ENCODE measurements at places on chromosomes 5 and 9.

GRCh38 chr9:100281066-100281465 is 71.7 kb downstream of the TEX10 start:
- H3K27me3 ChIP-seq: no peaks in the 10 kb centered on the region
- H3K4me1 ChIP-seq: no peaks in the 10 kb centered on the region
- H3K36me3 ChIP-seq: peaks cover 25% of the 10 kb centered on the region
- DNase-seq: no peak
- no peak overlapping the region for H3K4me3 ChIP-seq

DNA sequence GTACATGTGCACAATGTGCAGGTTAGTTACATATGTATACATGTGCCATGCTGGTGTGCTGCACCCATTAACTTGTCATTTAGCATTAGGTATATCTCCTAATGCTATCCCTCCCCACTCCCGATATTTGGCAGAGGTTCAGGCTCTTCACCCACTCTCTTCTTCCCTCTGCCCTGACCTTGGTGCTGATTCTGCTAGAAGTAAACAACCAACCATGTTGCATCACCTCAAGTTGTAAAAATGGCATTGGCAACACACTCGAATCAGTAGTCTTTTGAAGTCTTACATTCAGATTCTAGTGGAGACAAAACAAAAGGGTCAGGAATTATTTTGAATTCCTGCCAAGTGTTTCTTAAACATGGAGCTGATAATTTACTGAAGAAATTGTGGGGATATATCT is 40.0 kb downstream of the PRR16 start:
- no peaks in the 10 kb centered on the region for H3K27me3 ChIP-seq
- DNase-seq: no peak
- no peaks in the 10 kb centered on the region for H3K4me1 ChIP-seq
- no peaks in the 10 kb centered on the region for H3K36me3 ChIP-seq
- no peak overlapping the region for H3K27ac ChIP-seq
- H3K4me3 ChIP-seq: no peak overlapping the region

- H3K4me1 ChIP-seq: no peaks in the 10 kb centered on the region
- no peaks in the 10 kb centered on the region for H3K36me3 ChIP-seq
Observed at GRCh38 chr5:147464211-147464610, 45.7 kb downstream of the DPYSL3 start.

- H3K36me3 ChIP-seq: no peaks in the 10 kb centered on the region
- no peaks in the 10 kb centered on the region for H3K27me3 ChIP-seq
- no peaks in the 10 kb centered on the region for H3K4me1 ChIP-seq
- DNase-seq: no peak
- H3K4me3 ChIP-seq: no peak overlapping the region
Observed at GRCh38 chr5:175131432-175131831, 312.6 kb downstream of the DRD1 start.

DNA sequence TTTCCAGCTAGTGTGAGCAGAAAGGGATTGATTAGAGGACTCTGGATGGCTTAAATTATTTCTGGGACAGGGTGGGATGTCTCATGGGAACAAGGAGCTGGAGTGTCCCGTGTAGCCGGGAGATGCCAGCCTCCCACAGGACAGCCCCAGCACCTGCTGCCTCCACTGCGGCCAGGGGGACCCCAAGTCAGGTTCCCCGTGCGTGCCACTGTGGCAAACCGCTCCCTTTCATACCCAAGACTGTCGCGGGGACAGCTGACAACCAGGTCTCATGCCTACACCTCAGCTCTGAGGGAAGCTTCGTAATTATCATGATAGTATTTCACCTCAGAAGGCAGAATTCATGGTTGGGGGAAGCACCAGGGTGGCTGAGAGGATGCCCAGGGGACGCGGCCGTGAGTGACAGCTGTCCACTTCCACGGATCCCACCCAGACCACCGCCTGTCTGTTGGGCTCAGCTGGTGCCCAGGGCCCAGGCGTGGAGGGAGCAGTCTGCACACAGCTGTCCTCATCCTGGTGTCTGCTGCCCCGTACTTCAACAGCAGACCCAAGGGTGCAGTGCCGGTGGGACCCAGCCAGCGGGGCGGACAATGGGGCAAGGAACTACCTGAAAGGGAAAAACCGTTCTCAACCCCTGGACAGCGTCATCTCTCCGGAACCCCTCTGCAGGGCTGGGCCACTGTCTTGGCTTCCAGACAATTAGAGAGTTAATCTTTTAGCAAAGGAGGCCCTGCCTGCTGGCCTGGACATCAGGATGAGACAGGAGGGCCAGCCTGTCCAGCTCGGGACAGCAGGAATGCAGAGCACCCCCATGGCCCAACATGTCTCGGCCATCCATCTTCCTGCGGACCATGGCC is 166.9 kb downstream of the OLFM1 start:
- H3K27ac ChIP-seq: no peak overlapping the region
- H3K27me3 ChIP-seq: no peaks in the 10 kb centered on the region
- no peaks in the 10 kb centered on the region for H3K4me1 ChIP-seq
- H3K4me3 ChIP-seq: no peak overlapping the region

GRCh38 chr9:121830441-121831140 is 179.2 kb downstream of the DAB2IP start:
- H3K27ac ChIP-seq: no peak overlapping the region
- H3K4me3 ChIP-seq: no peak overlapping the region
- no peaks in the 10 kb centered on the region for H3K36me3 ChIP-seq
- no peak for DNase-seq
- H3K4me1 ChIP-seq: no peaks in the 10 kb centered on the region
